ENCODE measurements at places on chromosomes 6 and 20.

- DNase-seq = no peak
Observed at GRCh38 chr20:1539816-1540419, 17.6 kb downstream of the SIRPD start.

- peak; percentile 35 for DNase-seq
Observed at GRCh38 chr6:157597461-157598312, 216.7 kb downstream of the ZDHHC14 start.

DNA sequence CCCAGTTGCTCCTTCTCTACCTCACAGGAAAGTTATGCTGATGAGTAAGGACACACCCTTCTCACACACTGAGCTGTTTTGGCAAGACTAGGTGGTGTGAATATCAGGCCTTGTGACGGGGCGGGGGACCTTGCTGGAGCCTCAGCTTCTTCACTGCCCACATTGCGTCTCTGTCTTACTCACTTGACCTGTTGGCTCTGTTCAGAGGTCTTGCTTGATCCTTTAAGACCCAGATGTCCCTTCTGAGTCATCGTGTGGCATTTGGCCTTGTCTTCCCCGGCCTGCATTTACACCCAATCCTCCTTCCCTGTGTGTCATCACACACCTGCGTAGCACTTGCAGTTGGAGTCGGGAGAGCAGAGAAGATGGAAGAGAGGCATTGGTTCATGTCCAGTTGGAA lies 8.3 kb upstream of the PRND start:
- DNase-seq = no peak

GRCh38 chr6:159980474-159980873 lies 11.6 kb downstream of the IGF2R start:
- no peak for DNase-seq

DNA sequence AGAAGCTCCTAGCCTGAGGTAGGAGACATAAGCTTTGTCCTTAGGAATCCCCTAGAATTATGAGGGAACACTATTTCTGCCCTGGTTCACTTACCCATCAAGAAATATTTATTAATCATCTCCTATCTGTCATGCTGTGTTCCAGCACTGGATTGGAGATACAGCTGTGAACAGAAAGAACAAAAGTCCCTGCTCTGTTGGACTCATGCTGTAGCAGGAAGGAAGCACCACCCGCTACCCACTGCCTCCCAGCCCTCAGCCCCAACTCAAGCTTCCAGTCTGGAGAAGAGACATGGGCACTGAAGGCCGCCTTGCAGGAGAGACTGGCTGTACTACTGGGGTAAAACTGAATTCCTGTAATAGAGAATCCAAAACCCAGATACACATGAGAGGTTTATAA lies 78.0 kb downstream of the MDGA1 start:
- DNase-seq = no peak

- DNase-seq = peak; percentile 40
Observed at GRCh38 chr20:59571551-59572314, 32.6 kb upstream of the PHACTR3 start.

DNA sequence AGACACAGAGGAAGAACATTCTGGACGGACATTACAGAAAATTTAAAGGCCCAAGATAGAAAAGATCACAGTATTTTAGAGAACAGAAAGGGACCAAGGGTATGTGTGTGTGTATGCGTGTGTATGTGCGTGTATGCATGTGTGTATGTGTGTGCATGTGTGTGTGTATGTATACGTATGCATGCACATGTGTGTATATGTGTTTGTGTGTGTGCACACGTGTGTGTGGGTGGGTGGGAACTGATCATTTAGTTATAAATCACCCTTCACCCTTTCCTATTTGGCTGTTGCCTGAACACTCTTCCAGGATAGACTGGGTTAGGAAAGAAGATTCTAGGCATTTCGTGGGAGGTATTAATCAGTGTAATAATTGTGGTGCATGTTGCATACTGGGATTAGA lies 634.4 kb downstream of the DHX35 start:
- no peak for DNase-seq

DNA sequence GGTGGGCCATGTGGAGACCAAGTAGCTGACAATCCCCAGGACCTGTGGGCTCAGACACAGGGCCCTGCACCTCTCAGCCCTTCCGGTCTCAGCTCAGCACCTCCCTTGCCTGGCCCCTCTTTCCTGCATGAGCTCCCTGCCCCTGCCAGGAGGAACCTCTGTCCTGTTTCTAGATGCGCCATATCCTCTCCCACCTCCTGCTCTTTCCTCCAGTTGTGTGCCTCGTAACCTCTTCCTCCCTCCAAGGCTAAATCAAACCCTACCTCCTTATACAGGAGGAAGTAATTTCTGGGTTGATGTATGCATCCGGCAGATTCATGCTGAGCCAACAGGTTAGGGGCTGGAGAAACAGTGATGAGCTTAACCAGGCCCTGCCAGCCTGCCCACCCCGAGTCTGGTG lies 30.9 kb downstream of the ITPR3 start:
- DNase-seq = no peak

- DNase-seq = no peak
Observed at GRCh38 chr6:111668410-111668809, 62.7 kb upstream of the TRAF3IP2 start.

DNA sequence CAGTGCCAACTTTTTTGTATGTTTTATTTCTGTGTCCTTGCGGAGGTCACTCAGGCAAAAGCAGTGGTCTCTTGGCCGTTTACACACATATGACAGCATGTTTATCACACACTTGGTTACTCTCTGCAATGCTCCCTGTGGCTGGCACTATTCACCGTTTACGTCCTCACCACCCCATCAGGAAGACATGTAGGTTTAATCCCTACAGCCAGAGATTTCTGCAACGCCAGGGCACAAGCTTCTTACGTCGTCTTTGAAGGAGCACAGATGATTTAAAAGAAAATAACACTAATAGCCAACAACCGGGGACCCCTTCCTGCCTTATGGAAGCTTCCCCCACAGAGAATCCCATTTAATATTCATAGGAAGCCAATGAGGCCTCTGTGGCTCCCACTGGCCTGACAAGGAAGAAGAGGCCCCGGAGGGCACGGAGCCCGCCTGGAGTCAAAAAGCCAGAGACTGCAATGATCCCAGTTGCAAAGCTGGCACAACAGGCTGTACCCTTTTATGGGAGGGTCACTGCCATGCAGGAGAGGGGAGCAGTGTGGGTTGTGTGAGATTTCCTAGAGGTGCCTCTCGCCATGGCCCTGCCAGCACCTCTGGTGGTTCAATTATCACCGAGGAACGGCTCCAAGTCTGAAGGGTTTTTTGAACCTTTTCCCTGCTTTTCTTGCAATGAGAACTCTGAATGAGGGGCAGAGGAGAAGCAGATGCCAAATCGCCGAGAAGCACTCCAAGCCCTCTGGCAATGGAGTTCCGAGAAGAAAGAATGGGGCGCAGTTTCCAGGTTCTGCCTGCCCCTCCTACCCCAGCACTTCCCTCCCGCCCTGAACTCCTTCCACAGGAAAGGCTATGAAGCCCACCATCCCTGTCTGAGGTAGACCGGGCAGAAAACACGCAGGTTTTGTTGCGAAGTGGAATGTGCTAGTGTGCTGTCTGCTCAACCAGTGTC lies 96.2 kb downstream of the THBS2 start:
- DNase-seq = no peak

DNA sequence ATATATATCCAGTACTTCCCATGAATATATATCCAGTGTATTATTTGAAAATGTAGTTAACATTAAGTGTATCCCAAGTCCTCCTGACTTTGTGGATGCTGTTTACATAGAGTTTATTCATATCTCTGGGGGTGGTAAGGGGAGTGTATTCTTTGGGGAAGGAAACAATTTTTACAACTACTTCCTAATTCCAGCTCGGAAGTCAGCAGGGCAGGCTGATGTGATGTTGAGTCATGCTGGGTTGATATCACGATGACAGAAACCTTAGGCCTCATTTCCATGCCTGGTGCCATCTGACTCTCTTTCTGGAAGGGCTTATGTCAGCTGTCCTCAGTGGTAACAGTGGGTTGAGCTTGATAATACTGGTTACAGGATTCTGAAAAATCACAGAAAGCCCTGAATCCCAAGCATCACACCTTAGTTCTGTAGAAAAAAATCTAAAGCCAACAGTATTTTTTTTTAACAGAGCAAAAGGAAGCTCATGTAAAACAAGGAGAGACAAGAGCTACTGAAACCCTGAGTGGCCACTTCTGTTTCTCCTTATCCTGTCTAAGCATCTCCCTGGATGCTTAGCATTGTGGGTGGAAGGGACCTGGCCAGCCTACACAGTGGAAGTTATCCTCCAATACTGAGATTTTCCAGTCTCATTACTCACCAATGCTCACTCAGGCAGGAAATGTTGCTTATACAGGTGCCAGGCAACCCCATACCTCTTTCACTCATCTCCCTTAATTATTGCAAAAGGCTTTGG lies 75.2 kb upstream of the IYD start:
- no peak for DNase-seq

DNA sequence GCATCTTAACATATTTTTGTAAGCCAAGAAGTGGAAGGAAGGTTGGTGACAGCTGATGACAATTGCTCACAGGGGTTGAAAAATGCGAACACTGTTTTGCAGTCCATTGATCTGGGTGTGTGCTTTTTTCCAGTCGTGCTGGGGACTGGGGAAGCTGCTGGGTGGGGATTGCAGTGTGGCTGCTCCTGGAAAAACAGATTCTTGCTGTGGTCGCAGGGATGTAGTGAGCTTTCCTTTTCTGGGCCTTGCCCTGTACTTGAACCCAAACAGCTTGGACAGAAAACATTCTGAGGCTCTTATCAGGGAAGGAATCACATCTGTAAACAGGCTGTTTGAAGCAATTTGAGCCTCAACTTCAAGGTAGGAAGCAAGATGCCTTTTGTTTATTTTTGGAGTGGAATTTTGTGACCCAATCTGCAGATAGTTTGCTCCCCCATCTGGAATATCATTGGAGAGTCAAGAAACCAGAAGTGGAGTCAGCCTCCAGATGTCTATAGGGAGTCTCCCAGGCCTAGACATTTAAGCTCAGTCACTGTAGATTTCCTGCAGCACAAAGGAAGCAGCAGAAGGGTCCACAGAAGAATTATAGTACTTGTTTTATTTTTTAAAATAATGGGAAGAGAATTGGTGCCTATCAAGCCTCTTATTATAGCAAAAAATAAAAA lies 279.2 kb upstream of the FERMT1 start:
- no peak for DNase-seq

DNA sequence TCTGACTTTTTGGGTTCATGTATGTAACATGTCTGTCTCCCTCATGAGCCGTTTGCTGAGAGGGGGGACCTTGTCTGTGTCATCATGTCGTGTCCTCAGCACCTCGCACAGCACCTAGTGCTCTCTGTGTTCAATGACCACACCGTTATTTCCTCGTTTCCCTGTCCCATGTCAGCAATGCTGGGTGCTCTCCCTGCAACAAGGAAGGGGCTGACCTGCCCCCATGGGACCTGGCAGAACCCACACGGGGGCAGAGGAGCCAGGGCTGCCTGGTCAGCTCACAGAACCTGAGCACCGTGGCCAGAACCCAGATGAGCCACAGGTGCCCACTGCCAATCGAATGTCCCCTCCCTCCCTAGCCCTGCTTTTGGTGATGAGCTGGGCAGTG lies 7.3 kb downstream of the ADA start:
- no peak for DNase-seq

- DNase-seq = no peak
Observed at GRCh38 chr6:90136176-90136575, 160.5 kb downstream of the BACH2 start.

GRCh38 chr6:131765804-131766135 lies 42.0 kb upstream of the ENPP1 start:
- DNase-seq = no peak

GRCh38 chr6:56288347-56288746 lies 41.0 kb upstream of the COL21A1 start:
- no peak for DNase-seq

- no peak for DNase-seq
Observed at GRCh38 chr6:155182103-155182502, 81.7 kb upstream of the CLDN20 start.

GRCh38 chr6:147003186-147003585 lies 201.0 kb upstream of the STXBP5 start:
- DNase-seq = no peak

DNA sequence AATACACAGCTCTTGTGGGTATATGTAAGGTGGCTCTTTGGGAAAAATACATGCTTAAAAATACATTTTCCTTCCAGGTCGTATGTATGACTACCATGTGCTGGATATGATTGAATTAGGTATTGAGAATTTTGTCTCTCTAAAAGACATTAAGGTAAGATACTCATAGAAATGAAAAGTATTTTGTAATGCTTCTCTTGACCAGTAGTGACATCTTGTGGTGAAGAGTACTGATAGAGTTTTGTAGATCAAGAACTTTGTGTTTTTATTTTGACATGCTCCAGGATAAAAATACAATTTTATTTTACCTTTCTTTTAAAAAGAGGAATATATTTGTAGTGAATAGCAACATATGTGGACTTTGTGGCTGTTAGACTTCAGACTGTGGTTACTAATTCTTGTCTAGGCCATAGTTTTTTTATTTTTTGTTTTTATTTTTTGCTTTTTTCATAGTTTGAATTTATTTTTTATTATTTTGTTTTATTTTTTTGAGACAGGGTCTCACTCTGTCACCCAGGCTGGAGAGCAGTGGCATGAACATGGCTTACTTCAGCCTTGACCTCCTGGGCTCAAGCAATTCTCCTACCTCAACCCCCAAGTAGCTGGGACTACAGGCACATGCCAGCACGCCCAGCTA lies 17.9 kb downstream of the RPF2 start:
- no peak for DNase-seq

GRCh38 chr20:59807909-59808728 lies 125.3 kb downstream of the SYCP2 start:
- DNase-seq = no peak

DNA sequence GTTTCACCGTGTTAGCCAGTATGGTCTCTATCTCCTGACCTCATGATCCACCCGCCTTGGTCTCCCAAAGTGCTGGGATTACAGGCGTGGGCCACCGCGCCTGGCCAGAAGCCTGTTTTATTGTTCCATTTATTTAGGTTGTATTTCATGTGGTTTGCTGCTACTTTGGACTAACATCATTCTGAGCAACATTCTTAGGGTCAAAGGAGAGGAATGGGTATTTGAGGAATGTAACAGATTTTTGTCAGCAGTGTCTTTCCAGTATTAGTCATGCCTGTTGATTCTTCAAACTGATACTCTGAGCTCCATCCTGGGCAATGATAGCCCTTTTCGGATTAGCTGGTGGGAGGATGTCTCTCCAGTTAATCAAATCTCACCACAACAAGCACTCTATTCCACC lies 213.0 kb upstream of the CITED2 start:
- no peak for DNase-seq
